Stimulated activated CD8-positive, alpha-beta memory T cell treated with anti-CD3 and anti-CD28 coated beads, Interleukin-4, amount 100 ng/mL, for 1 hour (primary cell): ENCODE measurements at places on chromosomes 5 and 9.
A peak's percentile ranks its signal among the peaks of the same experiment; 100 is the strongest.

DNA sequence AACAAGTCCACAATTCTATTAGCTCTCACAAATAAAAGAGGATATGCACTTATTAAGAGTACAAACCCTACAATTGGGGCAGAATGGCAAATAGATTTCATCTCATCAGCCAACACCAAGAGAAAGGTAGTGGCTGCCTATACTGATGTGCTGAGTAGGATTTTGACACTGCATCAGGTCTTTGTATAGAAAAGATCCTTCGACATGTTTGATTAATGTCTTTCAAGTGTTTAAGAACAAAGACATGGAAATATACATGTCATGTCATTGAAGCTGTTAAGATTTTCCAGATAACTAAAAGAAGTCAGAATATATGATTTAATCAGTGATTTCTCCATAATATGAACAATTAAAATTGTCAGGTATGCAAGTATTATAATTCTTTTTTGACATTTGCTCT, 238.7 kb upstream of the GRAMD2B start:
- no peak for DNase-seq

- DNase-seq = no peak
These were observed 309.6 kb downstream of the EPB41L4A start for GRCh38 chr5:112109331-112110007.

- DNase-seq = no peak
These were observed 763 bp downstream of the TJP2 start for GRCh38 chr9:69174616-69175463.

- no peak for DNase-seq
These were observed 149.5 kb downstream of the C9orf152 start for GRCh38 chr9:110058304-110058953.

DNA sequence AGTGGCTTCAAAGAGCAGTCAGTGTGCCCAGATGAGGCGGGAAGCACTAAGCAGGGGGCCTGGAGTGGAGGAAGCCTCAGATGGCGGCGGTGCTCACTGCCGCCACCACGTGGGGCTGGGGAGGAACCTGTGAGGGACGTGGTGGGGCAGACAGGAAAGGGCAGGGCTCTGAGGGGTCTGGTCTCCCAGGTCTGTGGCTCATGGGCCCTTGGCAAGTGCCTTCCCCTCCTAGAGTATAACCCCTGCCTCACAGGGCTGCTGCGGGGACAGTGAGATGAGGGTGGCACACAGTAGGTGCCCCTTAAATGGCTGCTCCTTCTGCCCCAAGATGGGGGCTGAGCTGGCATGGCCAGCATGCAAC, 26.6 kb downstream of the NR5A1 start:
- no peak for DNase-seq

DNA sequence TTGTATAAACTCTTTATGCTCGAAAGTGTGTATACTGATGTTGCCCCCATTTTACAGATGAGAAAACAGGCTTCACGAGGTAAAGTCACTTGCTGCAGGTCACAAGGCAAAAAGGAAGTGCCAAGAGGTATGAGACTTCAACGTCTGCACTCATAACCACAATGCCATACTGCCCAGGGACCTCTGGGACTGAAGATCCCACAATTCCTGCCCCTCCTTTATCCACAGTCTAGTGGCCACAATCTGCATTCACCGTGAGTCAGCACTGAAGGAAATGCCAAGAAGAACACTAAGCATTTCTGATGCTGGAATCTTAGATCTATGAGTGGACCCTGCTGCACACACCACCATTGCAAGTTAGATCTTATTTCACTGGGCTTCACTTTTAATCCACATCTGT, 37.3 kb downstream of the MED27 start:
- no peak for DNase-seq

DNA sequence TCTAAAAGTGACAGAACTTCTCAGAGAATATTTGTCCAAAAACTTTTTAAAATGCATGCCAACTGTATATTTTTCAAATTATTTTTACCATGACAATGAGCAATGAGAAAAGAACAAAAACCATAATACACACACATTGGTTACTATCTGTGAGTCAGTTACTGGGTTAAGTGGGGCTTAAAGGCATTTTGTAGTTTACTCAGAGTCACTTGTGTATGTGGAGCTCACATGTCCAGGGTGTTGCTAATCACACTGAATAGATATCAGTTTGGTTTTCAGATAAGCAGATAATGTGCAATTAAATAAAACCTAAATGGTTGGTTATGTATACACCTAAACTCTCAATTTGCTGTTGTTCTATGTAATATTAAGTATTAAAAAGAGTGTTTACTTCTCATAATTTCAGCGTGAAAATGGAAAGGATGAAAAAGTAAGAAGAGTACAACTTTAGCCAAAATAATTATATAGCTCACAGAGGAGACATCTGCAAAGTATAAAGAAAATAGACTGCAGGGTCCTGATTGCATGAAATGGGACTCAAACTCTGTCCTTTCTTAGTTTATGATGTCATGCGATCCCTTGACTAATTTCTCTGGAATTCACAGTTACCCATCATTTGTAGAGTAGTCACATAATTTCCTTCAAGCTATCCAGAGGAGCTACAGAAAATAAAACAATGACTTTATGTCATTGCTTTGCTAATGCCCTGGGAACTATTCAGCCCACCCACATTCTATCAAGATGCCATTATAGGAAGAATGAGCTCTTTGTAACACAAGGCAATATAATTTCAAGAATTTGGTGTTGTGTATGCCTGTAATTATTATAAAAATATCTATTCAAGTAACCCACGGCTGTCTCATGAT, 388.0 kb upstream of the ZNF608 start:
- no peak for DNase-seq

- no peak for DNase-seq
These were observed 100.6 kb downstream of the LHFPL2 start for GRCh38 chr5:78547731-78548615.

GRCh38 chr5:83414601-83415000, 56.9 kb upstream of the VCAN start:
- no peak for DNase-seq

DNA sequence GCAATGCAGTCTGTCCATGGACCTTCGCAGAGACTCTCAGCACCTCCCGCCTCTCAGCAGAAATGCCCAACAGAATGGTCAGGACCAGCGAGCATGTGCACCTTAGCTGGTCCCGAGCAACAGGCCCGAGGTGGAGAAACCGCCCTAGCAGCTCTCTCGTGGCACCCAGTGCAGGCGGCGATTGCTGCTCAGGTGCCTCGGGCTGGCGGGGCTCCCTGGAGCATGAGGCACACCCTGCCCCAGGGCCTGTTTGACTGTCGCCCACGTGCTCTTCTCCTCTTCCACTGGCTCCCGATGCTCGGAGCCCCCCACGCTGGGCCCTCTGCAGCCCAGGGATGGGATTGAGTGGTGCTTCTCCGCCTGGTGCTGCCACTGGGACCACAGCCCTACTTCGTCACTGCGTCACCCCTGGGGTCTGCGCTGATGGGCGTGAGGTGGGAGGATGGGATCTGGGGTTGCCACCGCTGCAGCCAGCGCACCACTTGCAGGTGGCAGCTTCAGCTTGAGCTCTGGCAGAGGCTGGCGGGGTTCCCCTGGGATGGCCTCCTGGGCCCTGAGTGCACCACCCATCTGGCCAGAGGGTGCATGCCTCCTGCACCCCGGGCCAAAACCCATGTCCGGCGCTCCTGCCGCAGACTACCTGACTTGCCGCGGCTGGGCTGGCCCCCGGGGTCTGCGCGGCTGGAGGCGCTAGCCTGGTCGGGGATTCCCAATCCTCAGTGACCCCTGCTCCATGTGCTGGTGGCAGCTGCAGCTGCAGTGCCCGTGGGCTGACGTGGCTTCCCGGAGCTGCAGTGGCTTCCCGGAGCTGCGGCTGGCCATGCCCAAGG, 244.2 kb downstream of the FOXD4L6 start:
- no peak for DNase-seq

- no peak for DNase-seq
These were observed 75.4 kb upstream of the TNFAIP8 start for GRCh38 chr5:119280380-119280779.

GRCh38 chr9:69485466-69485865, 160.5 kb downstream of the ENTREP1 start:
- DNase-seq = no peak

GRCh38 chr5:168706655-168707069, 127.5 kb upstream of the PANK3 start:
- DNase-seq = no peak

GRCh38 chr9:37917313-37917731, 13.4 kb upstream of the SLC25A51 start:
- no peak for DNase-seq

DNA sequence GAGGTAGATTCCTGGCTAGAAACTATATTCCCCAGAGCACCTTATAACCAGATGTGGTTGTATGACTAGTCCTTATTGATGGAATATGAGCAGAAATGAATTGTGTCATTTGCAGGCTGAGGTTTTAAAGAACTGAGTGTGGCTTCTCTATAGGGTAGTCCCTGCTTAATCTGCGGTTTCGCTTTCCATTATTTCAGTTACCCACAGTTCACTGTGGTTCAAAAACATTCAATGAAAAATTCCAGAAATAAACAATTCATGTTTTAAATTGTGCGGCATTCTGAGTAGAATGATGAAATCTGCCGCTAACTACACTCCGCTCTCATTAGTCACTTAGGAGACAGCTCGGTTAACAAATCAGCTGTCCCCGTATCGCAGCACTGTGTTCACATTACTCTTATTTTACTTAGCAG, 65.1 kb downstream of the ANKRD55 start:
- DNase-seq = no peak

- no peak for DNase-seq
These were observed 812 bp downstream of the CACFD1 start for GRCh38 chr9:133460405-133461175.

DNA sequence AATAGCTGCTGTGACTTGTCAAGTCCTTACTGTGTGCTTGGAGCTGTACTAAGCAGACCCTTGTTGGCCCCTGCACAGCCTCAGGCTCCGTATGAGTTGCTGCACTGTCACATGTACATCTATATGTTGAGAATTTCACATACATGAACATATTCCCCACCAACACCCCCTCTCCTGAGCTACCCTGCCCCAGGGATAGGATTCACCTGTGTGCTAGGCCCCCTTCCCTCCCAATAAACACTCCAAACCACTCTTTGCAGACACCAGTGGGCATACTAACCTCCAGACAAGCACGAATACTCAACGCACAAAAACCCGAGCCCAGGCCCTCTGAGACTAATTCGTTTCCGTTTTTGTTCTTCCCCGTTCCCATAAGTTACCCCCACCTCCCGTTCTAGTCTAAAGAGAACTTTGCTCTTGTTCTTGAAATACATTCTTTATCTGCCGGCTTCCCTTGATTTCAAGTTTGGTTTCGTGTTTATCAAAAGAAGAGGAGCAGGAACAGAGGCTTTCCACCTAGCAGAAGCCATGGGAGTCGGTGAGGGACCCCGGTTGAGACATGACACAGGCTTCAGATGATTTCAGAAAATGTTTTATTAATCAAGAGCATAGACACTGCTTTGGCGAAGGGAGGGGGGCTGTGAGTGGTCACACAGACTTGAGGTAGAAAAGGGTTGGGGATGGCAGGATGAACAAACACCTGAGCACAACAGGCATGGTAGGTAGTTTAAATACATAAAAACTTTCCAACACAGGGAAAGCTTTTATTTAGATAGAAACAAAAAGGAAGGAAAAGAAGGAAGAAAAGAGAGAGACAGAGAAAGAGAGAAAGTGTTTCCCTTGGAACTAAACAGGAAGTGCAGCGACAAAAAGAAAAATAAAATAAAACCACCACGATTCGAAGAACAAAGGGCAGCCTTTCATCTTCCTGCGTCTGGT, 3.4 kb downstream of the HAND1 start:
- no peak for DNase-seq

DNA sequence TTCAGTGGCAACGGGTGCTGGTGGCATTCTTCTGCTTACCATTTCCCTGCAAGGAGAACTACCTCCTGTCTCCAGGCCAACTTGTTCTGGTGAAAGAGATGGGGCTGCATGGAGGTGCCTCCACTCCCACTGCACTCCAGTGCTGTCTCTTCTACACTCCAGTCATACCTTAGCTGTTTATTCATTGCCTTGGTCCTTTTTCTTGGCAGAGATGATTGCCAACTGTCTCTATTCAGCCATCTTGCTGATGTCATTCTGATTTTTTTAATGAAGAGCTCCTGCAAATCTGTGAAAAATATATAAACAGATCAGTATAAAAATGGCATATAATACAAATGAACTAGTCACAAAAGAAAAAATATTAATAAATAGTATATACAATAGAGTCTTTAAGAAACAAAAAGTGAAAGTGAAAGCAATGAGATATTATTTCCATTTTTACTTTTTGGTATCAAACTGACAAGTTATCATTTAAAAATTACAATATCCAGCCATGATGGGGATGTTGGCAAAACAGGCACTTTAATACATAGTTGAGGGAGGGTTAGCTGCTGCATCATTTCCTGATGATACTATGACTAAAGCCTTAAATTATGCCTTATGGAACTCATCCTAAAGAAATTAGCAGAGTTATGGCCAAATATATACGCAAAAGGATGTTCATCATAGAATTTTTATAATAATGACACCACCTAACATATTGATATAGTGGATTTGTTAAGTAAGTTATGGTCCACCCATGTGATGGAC, 109.4 kb downstream of the CARTPT start:
- no peak for DNase-seq

GRCh38 chr5:172806897-172807672, 27.0 kb upstream of the ERGIC1 start:
- DNase-seq = peak; percentile 69

- no peak for DNase-seq
These were observed 1.9 kb upstream of the CRB2 start for GRCh38 chr9:123353984-123354591.

GRCh38 chr9:93187047-93187446, 3.1 kb downstream of the WNK2 start:
- DNase-seq = no peak

GRCh38 chr9:87425202-87425601, 72.5 kb upstream of the DAPK1 start:
- no peak for DNase-seq

DNA sequence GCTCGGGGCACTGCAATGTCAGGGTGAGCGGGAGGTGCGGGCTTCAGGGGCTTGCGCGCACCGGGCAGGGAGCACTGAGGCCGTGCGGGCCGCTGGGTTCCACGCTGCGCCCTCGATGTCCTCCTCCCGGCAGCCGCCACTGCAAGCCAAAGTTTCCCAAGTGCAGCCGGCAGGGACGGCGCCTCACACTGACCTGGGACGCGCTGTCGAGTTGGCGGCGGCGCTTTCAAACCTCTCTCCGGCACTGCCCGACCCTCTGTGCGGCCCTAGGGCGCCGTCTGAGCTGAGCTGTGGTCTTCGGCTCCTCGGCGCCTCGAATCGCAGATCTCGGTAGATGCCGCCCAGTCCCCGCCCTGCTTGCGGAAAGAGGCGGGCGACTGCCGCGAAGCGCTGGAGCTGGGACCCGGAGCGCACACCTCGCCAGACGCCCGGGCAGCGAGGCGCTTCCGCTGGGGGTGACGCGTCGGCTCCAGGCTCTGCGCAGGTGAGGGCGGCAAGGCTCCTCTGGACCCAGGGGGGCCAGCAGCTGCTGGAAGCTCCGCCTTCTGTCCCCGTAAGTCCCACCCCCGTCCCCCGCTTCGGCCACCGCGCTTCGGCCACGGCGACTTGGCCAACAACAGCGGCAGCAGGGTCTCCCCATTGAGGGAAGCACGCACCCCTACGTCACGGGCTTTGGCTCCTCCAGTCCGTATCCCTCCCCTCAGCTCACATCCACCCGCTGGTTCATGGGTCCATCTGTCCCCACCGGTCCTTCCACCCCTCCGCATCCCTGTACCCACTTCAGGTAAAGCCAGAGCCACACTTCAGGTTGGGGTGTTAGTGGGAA, at the start of gene ANKRD34B:
Gene ANKRD34B (minus strand): TSS at position 320 of the 826 bp plus-strand sequence. CDS start 10,261 bp downstream, outside the sequence.
- DNase-seq = no peak

GRCh38 chr9:110088099-110088498, 119.9 kb downstream of the C9orf152 start:
- DNase-seq = no peak

- DNase-seq = no peak
These were observed 221.6 kb downstream of the NR2F1-AS1 start for GRCh38 chr5:93359296-93359959.
